ENCODE measurements at places on chromosomes 1 and 21. TPM values are rescaled to one million over a fixed set of nuclear protein-coding genes. Genes with fewer than 3 reads are reported as not detected.

DNA sequence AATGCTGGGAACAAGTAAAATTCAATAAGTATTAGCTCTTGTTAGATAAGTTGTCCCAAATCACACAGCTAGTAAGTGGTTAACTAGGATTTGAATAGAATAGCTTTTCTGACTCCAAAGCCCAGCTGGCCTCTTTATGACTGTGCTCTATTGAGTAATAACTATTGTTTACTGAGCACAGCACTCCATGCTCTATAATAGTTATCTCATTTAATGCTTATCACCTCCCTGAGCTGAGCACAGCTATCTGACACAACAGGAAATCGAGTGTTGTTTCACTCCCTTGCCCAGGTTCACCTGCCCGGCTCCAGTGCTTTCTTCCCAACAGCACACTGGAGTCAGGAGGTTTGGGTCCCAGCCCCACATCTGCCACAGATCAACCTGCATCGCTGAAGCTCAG is 38.8 kb upstream of the STMN1 start:
- DNase-seq, result no peak
- no peaks in the 10 kb centered on the region for H3K4me1 ChIP-seq
- H3K27ac ChIP-seq, result no peak overlapping the region
- no peak overlapping the region for H3K4me3 ChIP-seq
- no peaks in the 10 kb centered on the region for H3K36me3 ChIP-seq
- H3K27me3 ChIP-seq, result no peaks in the 10 kb centered on the region

GRCh38 chr1:244970236-244970743 is 105.9 kb upstream of the HNRNPU start:
- no peaks in the 10 kb centered on the region for H3K27me3 ChIP-seq
- peak overlapping the region; percentile 56 for H3K4me3 ChIP-seq
- DNase-seq, result no peak
- peak overlapping the region; percentile 100 for H3K27ac ChIP-seq
- peaks cover 27% of the 10 kb centered on the region for H3K4me1 ChIP-seq
- H3K36me3 ChIP-seq, result no peaks in the 10 kb centered on the region

GRCh38 chr1:202009326-202010179 is 834 bp upstream of the ELF3 start:
- DNase-seq, result peak; percentile 95
- H3K27ac ChIP-seq, result peak overlapping the region; percentile 86
- H3K27me3 ChIP-seq, result no peaks in the 10 kb centered on the region

DNA sequence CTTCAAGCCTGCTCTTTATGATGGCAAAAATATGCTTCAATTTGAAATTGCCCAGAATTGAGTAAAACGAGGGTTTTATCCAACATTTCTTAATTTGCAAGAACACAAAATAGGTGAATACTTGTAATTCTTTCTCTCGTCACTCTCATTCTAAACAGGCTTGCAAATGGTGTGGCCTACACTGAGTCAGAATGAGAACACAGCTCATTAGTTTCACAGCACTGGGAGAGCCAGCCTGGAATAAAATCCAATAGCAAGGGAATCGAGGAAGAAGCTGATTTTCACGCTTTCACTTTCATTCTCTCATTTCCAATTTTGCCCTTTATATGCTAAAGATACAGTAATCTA is 537.5 kb downstream of the LTN1 start:
- no peaks in the 10 kb centered on the region for H3K27me3 ChIP-seq
- H3K4me1 ChIP-seq, result no peaks in the 10 kb centered on the region
- no peak for DNase-seq
- no peak overlapping the region for H3K4me3 ChIP-seq
- no peaks in the 10 kb centered on the region for H3K36me3 ChIP-seq

DNA sequence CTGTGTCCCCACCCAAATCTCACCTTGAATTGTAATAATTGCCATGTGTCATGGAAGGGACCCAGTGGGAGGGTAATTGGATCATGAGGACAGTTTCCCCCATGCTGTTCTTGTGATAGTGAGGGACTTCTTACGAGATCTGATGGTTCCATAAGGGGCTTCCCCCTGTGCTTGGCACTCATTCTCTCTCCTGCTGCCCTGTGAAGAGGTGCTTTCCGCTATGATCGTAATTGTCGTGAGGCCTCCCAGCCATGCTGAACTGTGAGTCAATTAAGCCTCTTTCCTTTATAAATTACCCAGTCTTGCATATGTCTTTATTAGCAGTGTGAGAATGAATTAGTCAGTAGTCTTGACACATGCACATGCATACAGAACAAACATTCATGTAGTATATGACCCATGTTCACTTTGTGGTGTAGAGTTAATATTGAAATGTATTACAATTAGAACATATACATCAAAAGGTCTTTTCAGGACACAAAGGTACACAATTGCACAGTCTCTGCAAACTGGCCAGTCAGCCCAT is 16.9 kb upstream of the IFI16 start:
- H3K27me3 ChIP-seq, result no peaks in the 10 kb centered on the region
- H3K27ac ChIP-seq, result no peak overlapping the region
- DNase-seq, result no peak
- no peaks in the 10 kb centered on the region for H3K36me3 ChIP-seq
- no peaks in the 10 kb centered on the region for H3K4me1 ChIP-seq
- H3K4me3 ChIP-seq, result no peak overlapping the region

- H3K4me3 ChIP-seq, result no peak overlapping the region
- no peaks in the 10 kb centered on the region for H3K27me3 ChIP-seq
- DNase-seq, result no peak
- peaks cover 29% of the 10 kb centered on the region for H3K4me1 ChIP-seq
- no peaks in the 10 kb centered on the region for H3K36me3 ChIP-seq
These were observed 2.9 kb upstream of the TSPAN2 start for GRCh38 chr1:115092175-115092574.

The YY1AP1 gene
- 43.2 TPM for total RNA-seq

The TMOD4 gene
- total RNA-seq, result not detected

The TTC4 gene
- total RNA-seq, result 17.8 TPM

The LCA5L gene
- total RNA-seq, result not detected

The NT5C1A gene
- not detected for total RNA-seq

The SYT11 gene
- total RNA-seq, result 3.8 TPM

The TSPAN2 gene
- 2.6 TPM for total RNA-seq

The ANKRD35 gene
- 1.2 TPM for total RNA-seq

The TMPRSS15 gene
- not detected for total RNA-seq

The AIRE gene
- 0.18 TPM for total RNA-seq
